Central memory CD8-positive, alpha-beta T cell (primary cell): ENCODE measurements at places on chromosomes 6 and 20.

DNA sequence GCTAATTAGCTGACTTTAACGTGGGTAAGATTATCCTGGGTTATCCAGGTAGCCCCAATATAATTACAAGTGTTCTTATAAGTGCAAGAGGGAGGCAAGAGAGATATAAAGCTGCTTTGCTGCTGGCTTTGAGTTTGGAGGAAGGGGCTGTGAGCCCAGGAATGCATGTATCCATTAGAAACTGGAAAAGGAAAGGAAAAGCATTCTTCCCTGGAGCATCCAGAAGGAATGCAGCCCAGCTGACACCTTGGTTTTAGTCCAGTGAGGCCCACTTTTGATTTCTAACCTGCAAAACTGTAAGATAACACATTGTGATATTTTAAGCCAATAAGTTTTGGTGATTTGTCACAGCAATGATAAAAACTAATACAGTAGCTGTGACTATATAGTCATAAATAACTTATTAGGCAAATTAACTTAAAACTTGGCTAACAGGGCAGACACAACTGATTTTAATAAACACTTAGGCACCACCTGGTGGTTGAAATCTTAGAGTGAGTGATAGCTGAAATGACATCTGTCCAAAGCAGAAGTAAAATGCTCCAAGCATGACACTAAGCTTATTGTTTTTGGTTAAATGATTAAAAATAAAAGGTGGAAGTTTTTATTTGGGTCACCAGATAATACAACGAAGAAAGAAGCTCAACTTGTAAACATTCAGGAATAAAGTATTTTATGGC lies 35.6 kb downstream of the ADGRF4 start:
- no peak for DNase-seq

- no peak for DNase-seq
Observed at GRCh38 chr20:3603108-3603507, 60.1 kb downstream of the GFRA4 start.

- no peak for DNase-seq
Observed at GRCh38 chr20:32638848-32639247, 34.9 kb downstream of the C20orf203 start.

DNA sequence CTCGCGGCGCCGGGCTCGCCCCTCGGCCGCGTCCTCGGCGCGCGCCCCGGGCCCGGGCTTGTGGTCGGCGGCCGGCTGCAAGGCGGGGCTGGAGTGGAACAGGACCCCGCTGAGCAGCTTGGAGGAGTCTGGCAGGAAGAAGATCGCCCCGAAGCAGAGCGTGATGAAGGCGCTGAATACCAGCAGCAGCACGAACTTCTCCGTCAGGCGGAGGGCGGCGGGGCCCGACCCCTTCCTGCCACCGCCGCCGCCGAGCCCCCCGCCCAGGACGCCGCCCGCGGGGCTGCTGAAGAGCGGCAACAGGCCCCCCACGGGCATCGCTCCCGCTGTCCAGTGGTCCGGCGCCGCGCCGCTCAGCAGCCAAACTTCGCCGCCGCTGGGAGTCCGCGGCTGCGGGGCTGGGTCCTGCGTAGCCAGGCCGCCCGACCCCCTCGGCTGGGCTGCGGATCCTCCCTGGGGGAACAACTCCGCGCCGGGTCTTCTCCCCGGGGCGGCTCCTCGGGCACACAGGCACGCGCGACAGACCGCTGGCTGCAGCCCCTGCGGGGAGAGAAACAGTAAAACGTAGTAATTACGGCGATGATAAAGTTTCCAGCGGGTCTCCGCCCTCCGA lies 707 bp downstream of the MAN1A1 start:
- DNase-seq, result peak; percentile 20

- DNase-seq, result no peak
Observed at GRCh38 chr20:63354636-63355350, 6.4 kb downstream of the CHRNA4 start.

GRCh38 chr6:88499845-88500699 lies 333.9 kb upstream of the CNR1 start:
- DNase-seq, result no peak

DNA sequence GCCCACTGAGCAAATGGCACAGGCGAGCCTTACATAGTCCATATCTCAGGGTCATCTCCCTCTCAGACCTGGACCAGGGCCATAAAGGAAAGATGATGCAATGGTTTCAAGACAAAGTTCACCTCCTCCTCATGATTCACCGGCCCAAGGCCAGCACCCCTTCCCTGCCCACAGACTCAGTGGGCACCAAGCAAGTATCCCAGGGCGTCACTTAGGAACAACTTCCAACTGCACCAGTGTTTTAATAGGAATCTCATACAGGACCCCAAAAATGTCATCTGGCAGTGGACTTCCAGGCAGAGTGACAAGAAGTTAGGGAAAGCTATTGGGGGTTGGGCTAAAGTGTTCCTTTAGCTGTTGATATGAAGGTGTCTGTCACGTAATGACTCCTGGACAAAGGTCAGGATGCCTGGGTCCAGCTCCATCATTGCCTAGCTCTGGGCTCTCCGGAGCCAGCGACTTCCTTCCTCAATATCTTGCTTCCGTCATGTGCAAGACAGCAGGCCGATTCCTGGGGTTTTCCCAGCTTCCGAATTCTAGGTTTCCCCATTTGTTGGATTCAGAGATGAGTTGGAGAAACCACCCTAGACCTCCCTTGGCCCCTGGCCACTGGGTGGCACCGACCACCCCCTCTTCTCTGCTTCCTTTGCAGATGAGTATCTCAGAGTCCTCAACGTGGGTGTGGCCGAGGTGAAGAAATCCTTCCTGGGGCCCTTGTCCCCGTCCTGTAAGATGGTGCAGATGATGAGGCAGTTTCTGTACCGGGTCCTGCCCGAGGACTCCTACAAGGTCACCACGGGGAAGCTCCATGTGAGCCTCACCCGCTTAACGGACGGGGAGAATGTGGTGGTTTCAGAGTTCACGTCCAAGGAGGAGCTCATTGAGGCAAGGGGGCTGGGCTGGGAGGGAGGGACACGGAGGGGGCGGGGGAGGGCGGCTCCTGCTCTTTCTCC lies 21.1 kb downstream of the PNPLA1 start:
- DNase-seq, result no peak

DNA sequence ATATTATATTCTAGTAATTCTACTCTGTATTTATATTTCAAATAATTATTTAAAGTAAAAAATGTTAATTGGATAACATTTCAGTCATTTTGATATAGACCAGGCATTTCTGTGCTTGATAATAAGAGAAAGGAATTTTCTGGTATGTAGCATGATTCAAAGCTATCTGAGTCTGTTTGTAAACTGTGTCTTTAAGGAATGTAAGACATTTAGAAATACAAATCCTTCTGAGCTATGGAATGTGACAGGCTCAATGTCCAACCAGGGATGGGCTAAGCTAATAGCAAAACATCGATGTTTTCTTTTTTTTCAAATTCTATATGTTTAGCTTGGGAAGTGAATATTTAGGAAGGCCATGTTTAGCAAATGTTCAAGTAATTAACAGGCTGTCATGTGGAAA lies 41.5 kb upstream of the FAM83B start:
- no peak for DNase-seq

- no peak for DNase-seq
Observed at GRCh38 chr6:149311766-149312165, 5.7 kb upstream of the TAB2 start.

DNA sequence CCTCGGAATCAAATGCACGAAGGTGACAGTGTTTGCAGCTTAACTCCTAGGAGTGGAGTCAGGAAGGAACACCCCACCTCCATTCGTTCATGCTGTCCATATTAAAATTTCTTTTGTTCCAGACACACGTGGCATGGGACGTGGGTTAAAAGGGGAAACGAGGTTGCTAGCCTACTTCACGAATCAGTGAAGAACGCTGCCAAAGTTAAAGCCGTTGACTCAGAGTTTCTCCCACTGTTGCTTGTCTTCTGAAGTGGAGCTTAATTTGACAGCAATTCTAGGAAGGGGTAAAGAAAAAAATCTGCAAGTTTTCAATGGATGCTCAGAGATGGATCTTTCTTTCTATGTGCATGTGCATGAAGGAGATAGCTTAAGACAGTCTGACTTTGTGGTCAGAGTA lies 499.1 kb downstream of the CD83 start:
- no peak for DNase-seq

- DNase-seq, result no peak
Observed at GRCh38 chr6:56528412-56528841, 114.3 kb downstream of the DST start.

DNA sequence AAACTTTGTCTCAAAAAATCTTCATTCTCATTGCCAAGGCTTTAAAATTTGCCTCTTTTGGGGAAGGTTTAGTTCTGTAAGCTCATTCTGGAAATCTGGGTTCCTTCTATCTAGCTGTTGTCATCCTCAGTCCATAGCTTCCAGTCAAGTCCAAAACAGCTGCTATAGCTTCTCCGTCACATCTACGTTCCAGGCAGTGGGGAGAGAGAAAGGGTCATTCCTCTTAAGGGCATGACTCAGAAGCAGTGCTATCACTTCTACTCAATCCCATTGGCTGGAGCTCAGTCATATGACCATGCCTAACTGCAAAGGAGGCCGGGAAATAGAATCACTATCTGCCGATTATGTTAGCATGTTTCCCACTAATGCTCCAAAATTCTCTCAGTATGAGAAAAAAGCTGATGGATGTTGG lies 141.4 kb upstream of the PTPN1 start:
- DNase-seq, result no peak

DNA sequence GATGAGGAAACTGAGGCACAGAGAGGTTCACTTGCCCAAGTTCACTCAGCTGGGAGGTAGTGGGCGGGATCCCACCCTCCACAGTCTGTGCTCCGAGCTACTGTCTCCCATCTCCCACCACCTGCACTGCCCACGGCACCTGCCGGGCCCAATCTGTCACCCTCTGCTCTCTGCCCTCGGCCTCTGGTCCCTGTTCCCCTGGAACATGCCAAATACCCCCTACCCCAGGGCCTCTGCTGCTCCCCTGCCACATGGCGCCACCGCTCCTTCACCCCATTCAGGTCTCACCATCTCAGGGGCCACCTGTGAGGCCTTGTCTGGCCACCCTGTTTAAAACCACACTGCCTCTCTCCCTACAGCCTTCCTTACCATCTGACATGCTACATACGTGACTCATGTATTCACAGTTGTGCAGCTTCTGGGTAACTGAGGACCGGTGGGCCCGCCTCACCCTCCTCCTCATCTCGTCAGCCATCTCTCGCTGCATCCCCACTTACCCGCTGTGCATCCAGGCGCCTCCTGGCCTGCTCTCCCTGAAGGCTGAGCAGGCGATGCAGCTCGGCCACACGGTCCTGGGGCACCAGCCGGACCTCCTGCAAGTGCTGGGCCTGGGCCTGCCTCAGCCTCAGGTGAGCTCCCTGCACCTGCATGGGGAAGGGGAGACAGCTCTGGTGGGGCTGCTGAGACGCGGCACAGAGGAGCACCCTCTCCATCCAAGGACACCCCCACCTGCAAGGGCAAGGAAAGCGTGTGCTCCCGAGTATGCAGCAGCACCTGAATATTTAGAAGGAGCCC lies 50.6 kb downstream of the GINS1 start:
- no peak for DNase-seq

DNA sequence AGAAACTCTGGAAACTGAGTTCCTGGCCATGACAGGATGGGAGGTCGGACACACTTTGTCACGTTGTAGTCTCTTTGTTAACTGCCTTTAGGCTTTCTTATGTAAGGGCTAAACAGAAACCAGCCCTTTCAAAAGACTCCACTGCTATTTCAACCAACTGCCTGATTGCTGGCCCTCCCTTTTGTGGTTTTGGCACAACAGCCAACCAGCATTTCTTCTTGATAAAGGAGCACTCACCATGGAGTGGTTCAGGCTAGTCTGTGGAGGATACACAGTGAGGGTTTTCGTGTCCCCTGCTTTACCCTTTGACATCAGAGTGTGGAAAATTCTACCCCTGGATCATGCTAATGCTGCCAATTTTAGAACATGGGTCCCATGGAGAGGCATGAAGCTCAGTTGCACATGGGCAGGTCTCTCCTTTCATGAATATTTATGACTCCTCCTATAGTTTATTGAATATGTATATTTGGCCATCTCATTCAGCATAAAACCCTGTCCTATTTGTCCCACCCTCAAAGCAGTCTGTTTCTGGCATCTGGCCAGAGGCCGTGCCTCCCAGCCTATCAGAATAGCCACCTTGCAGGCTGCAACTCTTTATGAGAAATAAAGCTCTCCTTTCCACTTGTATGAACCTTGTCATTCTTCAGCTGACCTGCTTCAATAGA lies 148.3 kb downstream of the HS3ST5 start:
- DNase-seq, result no peak

DNA sequence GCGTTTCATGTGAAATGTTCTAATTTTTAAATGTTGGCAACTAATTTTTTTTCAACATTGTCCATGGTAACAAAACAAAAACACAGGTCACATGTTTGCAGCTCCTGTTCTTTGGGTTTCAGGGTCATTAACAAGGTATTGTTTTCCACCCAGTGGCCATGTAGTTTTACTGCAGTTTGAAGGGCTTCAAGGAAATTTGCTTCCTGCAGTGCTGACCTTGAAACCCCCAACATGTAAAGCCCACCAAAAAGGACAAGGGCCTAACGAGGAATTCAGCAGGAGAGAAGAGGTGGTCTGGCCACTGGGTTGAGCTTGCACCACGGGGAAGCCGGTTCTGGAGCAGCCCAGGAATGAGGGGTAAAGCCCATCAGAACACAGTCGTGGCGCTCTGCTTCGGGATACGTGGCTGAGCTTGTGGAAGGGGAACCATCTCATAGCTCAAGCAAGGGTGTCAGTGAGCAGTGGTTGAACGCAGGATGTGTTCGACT lies 13.9 kb upstream of the KLHL31 start:
- no peak for DNase-seq

GRCh38 chr6:88910922-88911778 lies 52.3 kb downstream of the RNGTT start:
- no peak for DNase-seq

DNA sequence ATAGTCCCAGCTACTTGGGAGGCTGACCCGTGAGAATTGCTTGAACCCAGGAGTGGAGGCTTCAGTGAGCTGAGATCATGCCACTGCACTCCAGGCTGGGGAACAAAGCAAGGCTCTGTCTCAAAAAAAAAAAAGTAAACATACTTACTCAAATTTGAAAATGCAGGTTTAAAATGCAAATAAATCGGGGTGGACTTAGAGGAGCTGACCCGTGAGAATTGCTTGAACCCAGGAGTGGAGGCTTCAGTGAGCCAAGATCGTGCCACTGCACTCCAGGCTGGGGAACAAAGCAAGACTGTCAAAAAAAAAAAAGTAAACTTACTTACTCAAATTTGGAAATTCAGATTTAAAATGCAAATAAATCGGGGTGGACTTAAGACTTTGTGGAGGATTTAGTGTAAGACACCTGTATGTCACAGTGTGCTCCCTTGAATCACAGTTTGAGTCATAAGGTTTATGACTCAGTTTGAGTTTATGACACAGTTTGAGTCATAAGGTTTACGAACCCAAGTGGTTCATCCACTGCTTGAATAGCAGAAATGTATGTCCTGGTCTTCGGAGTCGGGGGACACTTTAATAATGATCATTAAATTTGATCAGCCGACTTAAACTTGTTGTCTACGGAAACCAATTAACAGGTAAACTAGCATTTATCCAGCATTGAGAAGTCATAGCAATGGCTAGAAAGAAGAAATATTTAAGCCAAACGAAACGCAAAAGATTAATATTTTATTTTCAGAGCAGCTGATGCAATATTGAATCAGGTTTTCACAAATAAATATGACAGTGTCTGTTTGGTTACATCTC lies 6.8 kb upstream of the MRPS10 start:
- DNase-seq, result no peak

GRCh38 chr6:154134471-154135147 lies 95.6 kb downstream of the OPRM1 start:
- DNase-seq, result no peak

GRCh38 chr20:33076662-33077372 lies 2.6 kb upstream of the BPIFB4 start:
- no peak for DNase-seq

- DNase-seq, result no peak
Observed at GRCh38 chr6:135577059-135577538, 79.6 kb upstream of the AHI1 start.

- DNase-seq, result no peak
Observed at GRCh38 chr20:50498071-50498776, 12.0 kb upstream of the PTPN1 start.
